ENCODE measurements at places on chromosomes 13 and 19. TPM values are rescaled to one million over a fixed set of nuclear protein-coding genes. Genes with fewer than 3 reads are reported as not detected.

GRCh38 chr13:21875116-21875515 is 204.2 kb downstream of the FGF9 start:
- no peak for DNase-seq
- H3K4me1 ChIP-seq: peaks cover 29% of the 10 kb centered on the region
- no peaks in the 10 kb centered on the region for H3K27me3 ChIP-seq
- no peak overlapping the region for H3K4me3 ChIP-seq
- no peaks in the 10 kb centered on the region for H3K36me3 ChIP-seq

DNA sequence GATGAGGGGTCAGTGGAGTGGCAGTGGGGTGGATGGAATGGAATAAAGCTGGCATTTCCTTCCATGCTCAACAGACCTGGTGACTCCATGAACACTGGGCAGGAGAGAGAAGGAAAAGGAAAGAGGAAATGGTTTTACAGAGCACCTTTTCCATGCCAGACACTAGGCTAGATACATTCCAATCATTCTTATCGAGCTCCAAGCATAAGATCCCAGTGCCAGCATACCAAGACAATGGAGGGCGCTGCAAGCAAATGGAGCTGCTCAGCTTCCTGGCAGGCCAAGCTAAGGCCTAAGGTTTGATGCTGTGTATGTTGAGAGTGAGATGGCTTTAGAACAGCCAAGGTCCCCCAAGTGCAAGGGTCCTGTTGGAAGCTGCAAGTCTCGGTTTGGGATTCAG is 113.2 kb downstream of the HSPH1 start:
- peaks cover 17% of the 10 kb centered on the region for H3K4me1 ChIP-seq
- no peak overlapping the region for H3K27ac ChIP-seq
- DNase-seq: no peak
- H3K27me3 ChIP-seq: no peaks in the 10 kb centered on the region
- no peaks in the 10 kb centered on the region for H3K36me3 ChIP-seq

DNA sequence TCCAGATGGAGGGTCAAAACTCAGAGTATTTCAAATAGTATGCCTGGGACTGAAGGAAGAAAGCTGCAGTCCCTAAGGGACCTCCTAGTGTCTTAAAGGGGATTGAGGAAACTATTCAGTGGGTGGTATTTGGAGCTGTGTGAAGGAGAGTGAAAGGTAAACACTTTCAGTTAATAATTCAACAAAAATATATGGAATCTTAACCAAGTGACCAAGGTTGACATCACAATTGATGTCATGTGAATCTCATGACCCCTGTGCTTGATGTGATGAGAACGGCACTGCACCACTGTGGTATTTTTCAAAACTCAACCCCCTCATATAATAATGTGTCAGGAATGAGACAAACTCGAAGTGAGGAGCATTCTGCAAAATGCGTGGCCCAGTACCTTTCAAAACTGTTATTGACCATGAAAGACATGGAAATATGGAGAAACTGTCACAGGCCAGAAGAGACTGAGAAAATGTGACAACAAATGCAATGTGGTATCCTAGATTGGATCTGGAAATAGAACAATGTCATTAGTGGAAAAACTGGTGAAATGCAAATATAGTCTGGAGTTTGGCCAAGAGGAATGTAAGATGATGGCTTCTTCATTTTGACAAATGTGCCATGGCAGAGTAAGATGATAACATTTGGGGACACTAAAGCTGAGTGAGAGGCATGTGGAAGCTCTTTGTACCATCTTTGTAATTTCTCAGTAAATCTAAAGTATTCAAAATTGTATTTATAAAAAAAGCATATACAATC is 553.9 kb downstream of the RFC3 start:
- H3K27ac ChIP-seq: no peak overlapping the region
- peaks cover 2% of the 10 kb centered on the region for H3K4me1 ChIP-seq

DNA sequence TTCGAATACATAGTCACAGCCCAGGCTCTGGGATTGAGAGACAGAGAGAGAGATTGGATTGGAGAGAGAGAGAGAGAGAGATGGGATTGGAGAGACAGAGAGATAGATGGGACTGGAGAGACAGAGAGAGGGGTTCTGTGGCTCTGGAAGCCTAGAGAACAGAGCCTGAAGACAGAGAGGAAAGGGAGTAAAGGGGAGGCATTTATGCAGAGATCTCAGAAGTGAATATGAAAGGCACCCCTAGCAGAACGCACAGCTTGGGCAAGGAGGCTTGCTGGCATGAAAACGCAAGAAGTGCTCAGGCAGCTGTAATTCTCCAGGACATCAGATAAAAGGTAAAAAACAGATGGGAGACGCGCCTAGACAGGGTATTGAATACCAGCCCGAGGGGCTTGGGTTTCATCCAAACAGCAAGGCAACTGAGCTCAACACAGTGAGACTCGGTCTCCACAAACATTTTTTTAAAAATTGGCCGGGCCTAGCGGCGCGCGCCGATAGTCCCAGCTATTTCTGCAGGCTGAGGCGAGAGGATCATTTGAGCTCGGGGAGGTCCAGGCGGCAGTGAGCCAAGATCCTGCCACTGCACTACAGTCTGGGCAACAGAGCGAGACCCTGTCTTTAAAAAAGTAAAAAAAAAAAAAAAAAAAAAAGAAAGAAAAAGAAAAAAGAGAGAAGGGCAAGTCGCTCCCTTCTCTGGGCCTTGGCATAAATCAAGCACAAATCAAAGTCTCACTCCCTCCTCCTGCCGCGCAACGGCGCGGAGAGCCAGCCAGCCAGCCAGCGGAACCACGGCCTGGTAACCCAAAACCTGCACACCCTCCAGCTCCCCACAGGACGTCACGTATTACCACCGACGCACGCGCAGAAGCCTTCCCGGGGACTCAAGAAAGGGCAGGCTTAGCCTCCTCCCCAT is 774 bp upstream of the PPP2R1A start:
- peaks cover 7% of the 10 kb centered on the region for H3K36me3 ChIP-seq
- peaks cover 27% of the 10 kb centered on the region for H3K4me1 ChIP-seq
- DNase-seq: peak; percentile 95
- H3K4me3 ChIP-seq: peak overlapping the region; percentile 99

Gene GRK1
- 0.41 TPM for total RNA-seq

Gene COX6B1
- total RNA-seq: 273 TPM

Gene COMMD6
- total RNA-seq: 134 TPM
